Large intestine (tissue), 12 donors: ENCODE measurements at places on chromosomes 2 and 18.

- peak; percentile 81 for DNase-seq
These were observed 4.5 kb downstream of the ITM2C start for GRCh38 chr2:230868947-230869913.

- DNase-seq, result peak; percentile 18
These were observed 296.6 kb upstream of the CRIM1 start for GRCh38 chr2:36058953-36059352.

DNA sequence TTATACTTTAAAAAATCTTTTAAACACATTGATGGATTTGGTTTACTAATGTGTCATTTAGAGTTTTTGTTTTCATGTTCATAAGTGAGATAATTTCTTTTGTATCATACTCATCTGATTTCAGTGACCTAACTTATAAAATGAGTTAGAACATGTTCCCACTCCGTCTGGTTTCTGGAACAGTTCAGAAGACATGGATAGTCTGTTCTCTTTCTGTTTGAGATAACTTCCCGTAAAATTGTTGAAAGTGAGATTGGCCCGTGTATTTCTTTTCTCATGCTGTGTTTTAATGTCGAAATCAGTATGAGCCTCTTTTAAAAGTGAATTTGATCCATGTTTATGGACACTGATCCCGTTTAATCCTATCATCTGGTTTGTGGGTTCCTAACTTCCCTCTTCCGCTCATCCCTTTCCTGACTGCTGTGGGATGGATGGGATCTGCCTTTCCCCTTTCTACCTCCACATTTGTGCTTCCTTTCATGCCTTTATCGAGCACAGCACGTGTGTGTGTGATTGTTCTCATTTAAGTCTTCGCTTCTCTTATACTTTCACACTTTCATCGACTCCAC lies 78.9 kb downstream of the COPS8 start:
- DNase-seq, result no peak

- peak; percentile 26 for DNase-seq
These were observed 18.7 kb upstream of the CCDC102B start for GRCh38 chr18:68779169-68779568.

DNA sequence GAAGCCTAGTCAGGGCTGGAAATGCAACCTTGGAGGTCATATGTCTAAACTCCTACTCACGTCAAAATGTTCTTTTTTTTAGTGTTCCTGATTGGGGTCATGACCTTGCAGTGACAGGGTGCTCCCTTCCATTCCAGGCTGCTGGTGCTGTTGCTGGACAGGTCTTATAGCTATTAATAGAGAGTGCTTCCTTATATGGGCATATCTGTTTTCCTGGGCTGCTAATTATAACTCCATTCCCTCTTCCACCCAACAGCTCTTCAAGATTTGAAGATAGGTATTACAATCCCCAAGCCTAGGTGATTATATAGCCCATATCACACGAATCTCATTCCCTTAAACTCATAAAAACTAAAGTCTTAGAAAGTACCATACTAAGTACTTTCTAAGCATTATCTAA lies 12.6 kb downstream of the HOXD3 start:
- DNase-seq, result no peak

GRCh38 chr18:7846335-7846734 lies 279.2 kb downstream of the PTPRM start:
- DNase-seq, result no peak

DNA sequence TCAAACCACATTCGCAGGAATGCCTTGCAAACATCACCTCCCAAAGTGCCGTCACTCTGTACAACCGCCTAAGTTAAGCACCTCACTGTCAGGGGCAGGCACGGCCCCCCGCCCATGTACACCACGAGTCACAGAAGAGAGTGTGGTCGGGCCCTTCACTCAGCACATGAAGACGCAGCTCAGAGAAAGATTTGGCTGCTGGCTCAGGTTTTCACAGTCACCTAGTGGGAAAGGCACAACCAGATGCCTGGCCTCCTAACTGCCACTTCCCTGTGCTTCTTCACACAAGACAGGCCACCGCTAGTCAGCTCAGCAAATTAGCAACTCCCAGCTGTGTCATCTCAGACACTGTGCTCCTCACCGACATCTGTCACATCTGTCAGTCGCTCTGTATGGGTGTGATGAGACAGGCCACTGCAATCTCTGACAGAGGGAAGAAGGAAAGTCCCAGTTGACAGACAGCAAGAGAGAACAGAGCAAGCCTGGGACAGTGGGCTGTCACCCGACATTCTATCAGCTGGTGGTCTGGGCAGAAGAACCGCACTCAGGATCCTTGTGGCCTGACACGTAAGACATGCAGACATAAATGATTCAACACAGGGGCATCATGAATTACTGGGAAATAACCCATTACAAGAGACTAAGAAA lies 60.8 kb downstream of the CRACDL start:
- no peak for DNase-seq

- DNase-seq, result no peak
These were observed 47.6 kb upstream of the ZFP36L2 start for GRCh38 chr2:43274055-43274454.

GRCh38 chr2:113050921-113051895 lies 1.5 kb downstream of the IL36B start:
- DNase-seq, result no peak

DNA sequence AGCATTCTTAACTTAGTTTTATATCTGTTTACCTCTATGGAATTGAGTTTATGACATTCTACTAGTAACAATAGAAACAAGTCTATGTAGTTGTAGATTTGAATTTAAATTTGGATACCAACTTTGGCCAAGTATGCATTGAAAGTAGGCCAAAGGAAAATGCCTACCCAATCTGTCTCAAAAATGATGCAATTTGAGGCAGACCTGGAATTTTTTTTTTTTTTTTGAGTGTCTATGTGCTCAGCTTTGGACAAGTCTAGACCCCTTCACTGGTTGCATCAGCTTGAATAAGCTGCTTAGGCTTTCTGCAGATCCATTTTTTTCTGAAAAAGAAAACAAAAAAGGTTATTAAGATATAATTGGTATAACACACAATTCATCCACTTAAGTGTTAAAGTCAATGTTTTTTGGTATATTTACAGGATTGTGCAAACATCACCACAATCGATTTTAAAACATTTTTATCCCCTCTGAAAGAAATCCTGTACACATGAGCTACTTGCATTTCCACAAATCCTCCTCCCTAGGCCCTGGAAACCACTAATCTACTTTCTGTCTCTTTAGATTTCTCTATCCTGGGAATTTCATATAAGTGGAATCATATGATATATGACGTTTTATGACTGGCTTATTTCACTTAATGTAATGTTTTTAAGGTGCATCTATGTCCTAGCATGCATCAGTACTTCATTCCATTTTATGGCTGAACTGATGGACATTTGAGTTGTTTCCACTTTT lies 185.1 kb upstream of the CCDC68 start:
- no peak for DNase-seq

DNA sequence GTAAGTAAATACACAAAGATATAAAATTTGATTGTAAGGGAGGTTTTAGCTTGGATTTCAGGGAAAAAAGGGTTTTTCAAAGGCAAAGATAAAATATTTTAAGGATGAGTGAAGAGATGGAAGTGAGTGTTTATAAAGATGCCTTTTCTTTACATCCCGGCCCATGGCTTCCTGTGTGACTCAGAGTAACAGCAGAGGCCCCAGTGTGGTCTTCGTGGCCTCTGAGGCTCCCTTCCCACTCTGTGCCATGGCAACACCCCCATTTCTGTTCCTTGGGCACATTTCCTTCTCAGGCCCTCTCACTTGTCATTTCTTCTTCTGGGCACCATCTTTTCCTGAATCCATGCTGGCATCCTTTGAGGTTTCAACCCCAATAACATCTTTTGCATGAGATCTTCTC lies 92.6 kb upstream of the TMEM18 start:
- DNase-seq, result no peak
